Kidney tubule cell (primary cell): ENCODE measurements at places on chromosomes 2 and 18.

DNA sequence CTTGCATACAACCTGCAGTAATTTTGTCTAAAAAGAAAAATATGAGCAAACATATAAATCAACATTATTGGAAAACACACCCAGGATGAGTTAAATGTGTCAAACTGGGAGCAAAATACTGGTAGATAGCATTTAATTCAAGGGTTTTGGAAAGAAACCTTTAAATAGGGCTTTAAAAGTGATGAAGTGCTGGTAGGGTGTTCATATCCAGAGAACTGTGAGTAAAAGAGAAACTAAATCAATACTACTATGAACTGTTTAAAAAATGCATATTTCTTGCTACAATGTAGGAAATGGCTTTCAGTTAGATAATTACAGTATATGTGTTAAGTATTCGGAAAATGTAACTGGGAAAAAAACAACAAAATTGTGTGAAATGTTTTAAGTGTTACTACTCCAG lies 117.8 kb downstream of the ATAD2B start:
- DNase-seq, result no peak

GRCh38 chr2:1731447-1731962 lies 12.8 kb downstream of the PXDN start:
- no peak for DNase-seq

GRCh38 chr2:193943406-193943960 lies 1713.5 kb upstream of the SLC39A10 start:
- DNase-seq, result no peak

- no peak for DNase-seq
Observed at GRCh38 chr2:143700865-143701264, 571.6 kb downstream of the ARHGAP15 start.

- no peak for DNase-seq
Observed at GRCh38 chr2:15628899-15629855, 37.5 kb downstream of the DDX1 start.

DNA sequence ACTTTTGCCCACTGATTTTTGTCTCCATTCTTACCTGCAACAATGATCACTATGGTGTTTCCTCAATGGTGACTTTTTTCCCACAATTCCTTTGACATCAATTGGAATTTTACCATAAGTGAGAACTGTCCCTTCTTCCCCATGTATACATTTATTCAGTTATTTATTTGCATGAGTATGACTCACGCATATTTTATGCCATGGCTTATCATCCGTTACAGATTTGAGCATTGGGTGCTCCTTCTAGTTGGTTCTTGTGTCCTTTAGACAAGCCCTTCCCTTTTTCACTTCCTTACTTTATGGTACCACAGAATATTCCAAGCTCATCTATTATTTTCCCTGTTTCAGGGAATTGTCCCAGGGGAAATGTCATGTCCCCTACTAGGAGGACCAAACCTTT lies 7.6 kb downstream of the COX5B start:
- DNase-seq, result no peak

DNA sequence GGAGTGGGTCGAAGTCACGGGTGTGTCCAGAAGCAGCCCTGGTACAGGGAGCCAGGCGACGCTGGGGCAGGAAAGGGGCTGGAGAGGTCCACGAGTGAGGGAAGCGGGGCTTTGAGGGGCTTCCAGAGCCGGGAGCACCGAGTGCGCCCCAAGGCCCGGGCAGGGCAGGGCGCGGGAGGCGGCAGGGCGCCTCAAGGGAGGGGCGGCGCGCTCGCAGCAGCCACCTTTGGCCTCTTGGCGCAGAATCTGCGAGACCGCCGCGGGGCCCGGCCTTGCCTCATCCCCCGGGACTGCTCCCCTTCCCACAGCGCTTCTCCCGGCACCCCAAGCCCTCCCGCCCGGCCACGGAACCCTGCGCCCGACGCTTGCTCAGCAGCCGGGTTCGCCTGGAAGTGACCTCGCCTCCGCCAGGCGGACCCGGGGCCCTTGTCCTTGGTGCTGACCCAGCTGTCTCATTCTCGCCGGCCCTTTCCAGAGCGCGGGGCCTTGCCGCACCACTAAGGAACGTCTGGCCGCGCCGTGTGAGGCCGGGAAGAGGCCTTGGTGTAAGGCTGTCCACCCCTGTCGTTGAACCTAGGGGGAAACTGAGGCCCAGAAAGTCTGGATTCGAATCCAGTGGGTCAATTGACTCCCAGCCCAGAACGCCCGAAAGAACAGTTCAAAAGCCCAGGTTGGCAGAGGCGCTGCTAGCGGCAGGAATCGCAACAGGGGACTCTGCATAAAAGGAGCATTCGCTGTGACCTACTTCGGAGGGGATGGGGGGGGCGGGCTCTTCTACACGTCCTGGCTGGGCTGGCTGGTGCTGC lies 584 bp upstream of the DNER start:
- peak; percentile 68 for DNase-seq

- DNase-seq, result peak; percentile 54
Observed at GRCh38 chr2:226362980-226363379, 436.6 kb downstream of the IRS1 start.

DNA sequence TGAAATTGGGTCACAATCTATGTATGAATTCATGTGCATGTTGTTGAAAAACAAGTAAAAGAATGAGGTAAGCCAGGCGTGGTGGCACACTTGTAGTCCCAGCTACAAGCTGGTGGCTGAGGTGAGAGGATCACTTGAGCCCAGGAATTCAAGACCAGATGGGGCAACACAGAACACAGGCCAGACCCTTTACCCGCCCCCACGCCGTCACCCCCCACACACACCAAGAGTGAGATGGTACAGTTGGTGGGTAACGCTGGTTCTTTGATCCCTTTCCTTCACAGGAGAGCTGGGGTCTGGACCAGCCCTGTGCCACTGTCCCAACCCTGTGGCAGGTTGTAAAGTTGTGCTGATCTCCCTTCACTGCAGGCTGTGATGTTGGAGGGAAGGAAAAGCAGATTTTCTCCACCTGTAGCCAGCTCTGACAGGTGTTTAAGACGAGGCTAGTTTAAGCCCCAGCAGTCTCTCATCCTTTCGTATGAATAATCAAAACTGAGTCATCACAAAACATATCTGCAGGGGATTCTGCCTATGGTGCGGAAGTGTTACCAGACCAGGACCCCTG lies 13.6 kb downstream of the B3GNT2 start:
- DNase-seq, result no peak

DNA sequence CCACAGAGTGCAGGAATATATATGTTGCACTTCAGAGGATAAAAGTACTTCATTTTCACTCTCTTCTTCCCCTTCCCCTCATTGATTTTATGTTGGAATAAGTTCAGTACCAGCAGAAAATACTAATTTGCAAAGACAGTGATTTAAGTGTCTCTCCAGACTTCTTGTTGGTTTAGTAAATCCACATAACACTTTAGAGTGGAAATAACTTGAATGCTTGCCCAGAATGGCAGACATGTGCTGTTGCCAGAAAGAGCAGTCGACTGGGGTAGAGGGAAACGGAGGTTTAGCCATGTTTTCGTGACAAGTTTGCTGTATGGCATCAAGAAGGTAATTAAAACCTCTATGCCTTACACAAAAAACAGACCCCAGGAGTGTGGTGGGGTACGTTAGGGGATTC lies 246.0 kb upstream of the CXCR4 start:
- DNase-seq, result no peak

GRCh38 chr2:9269295-9269694 lies 62.7 kb downstream of the ASAP2 start:
- DNase-seq, result no peak

- DNase-seq, result no peak
Observed at GRCh38 chr2:160977854-160978253, 182.4 kb upstream of the TANK start.

DNA sequence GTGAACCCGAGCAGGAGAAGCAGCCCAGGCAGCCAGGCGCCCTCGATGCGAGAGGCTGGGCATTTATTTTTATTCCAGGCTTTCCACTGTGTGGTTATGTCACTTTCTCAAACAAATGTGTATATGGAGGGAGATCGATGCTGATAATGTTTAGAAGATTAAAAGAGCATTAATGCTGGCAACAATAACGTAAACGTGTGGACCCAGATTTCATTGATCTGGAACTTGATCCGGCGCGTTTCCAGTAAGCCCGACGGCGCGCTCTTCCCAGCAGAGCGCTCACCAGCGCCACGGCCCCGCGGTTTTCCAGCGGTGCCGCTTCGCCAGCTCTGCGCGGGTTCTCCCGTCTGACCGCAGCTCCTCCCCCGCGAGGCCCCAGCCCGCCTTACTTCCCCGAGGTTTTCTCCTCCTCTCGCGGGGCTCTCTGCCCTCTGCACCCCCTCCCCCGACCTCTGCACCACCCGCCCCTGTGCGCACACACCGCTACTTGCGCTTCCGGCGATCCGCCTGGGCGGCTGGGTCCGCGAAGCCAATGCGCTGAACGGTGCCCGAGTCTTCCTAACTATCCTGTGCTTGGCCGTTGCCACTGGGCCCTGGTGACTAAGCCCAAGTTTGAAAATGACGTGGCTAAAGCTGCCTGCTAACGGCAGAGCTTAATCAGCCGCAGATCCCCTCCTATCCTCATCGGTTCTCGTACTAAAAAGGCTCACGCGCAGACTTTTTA lies 6.1 kb downstream of the ONECUT2 start:
- DNase-seq, result peak; percentile 91

- DNase-seq, result no peak
Observed at GRCh38 chr2:223001797-223002175, 50.2 kb upstream of the KCNE4 start.

GRCh38 chr2:158312981-158313380 lies 143.6 kb downstream of the CCDC148 start:
- DNase-seq, result no peak

- DNase-seq, result peak; percentile 30
Observed at GRCh38 chr2:190563109-190563508, 28.6 kb upstream of the NEMP2 start.

DNA sequence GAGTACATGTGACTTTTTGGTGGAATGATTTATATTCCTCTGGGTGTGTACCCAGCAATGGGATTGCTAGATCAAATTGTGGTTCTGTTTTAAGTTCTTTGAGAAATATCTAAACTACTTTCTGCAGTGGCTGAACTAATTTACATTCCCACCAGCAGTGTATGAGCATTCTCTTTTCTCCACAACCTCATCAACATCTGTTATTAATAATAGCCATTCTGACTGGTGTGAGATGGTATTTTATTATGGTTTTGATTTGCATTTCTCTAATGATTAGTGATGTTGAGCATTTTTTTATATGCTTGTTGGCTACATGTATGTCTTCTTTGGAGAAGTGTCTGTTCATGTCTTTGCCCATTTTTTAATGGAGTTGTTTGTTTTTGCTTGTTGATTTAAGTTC lies 267.4 kb upstream of the NT5C1B start:
- DNase-seq, result no peak

GRCh38 chr2:190467575-190468083 lies 59.5 kb downstream of the MFSD6 start:
- DNase-seq, result peak; percentile 10

GRCh38 chr18:2881088-2881839 lies 34.5 kb downstream of the EMILIN2 start:
- peak; percentile 96 for DNase-seq

DNA sequence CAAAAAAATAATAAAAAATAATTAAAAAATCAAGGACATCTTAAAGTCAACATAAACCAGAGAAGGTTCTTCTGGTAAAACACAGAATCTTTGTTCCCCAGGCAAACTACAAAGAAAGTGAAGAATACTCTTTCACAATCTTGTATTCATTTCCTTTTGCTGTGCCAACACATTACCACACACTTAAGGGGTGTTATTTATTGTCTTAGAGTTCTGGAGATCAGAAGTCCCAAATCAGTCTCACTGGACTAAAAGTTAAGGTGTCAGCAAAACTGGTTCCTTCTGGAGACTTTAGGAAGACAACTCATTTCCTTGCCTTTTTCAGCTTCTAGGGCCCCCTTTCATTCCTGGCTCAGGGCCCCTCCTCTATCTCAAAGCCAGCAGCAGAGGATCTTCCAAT lies 12.2 kb upstream of the CAB39 start:
- no peak for DNase-seq

GRCh38 chr2:54789878-54790277 lies 66.4 kb downstream of the EML6 start:
- no peak for DNase-seq

- peak; percentile 47 for DNase-seq
Observed at GRCh38 chr2:54770211-54770610, 46.7 kb downstream of the EML6 start.

DNA sequence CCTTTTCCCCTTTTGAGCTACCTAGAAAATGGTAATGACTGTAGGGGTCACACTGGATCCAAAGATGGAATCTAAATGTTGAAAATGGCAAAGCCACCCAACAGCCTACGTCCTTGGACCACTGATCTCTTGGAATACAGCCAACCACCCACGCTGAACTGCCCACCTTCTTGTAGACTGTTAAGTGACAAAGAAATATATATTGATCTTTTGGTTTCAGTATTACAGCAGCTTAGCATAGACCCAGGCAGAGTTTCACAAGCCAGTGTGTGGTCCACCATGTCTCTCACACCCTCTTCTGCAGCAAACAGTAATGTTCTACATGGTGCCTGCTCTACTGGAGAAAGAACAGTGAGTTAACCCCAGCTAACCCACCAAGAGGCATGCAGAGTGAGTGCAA lies 20.2 kb downstream of the CACNB4 start:
- DNase-seq, result no peak

- no peak for DNase-seq
Observed at GRCh38 chr2:64460330-64460729, 6.4 kb downstream of the LGALSL start.

DNA sequence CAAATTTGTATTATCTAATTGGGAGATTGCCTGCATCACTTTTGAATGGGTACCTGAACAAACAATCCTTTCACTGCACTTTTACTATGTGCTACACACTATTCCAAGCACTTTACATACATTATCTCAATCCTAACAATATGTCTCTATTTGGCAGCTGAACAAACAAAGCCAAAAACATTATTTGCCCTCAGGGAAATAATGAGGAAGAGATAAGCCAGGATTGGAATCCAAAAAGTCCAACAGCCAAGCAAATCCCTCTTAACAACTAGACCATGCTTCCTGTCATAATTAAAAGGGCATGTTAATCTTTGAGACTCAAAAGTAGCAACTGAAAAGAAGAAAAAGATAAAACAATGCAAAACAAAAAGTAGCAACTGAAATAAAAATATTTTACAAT lies 32.1 kb downstream of the RPRD1A start:
- DNase-seq, result no peak

GRCh38 chr2:227479865-227480475 lies 8.0 kb downstream of the AGFG1 start:
- no peak for DNase-seq

GRCh38 chr2:30985493-30986230 lies 152.6 kb downstream of the GALNT14 start:
- DNase-seq, result no peak

GRCh38 chr2:119463136-119463535 lies 31.5 kb downstream of the TMEM37 start:
- DNase-seq, result no peak

GRCh38 chr2:19802086-19802841 lies 99.5 kb downstream of the TTC32 start:
- peak; percentile 90 for DNase-seq

- no peak for DNase-seq
Observed at GRCh38 chr2:190412966-190413365, 4.8 kb downstream of the MFSD6 start.

DNA sequence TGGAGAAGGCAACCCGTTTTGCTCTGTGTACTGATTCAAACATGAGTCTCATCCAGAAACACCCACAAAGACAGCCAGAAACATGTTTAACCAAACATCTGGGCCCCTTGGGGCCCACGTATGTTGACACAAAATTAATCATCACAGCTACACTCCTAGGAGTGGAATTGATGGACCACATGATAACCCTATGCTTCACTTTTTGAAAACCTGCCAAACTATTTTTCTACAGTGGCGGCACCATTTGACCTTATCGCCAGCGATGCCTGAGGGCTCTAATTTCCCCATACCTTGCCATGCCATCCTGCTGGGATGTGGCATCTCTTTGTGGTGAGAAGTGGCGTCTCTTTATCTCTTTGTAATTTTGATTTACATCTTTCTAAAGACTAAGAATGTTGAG lies 38.5 kb downstream of the PSMG2 start:
- DNase-seq, result peak; percentile 39
